Lung (tissue), 17 donors: ENCODE measurements at places on chromosomes 16 and 17. TPM values are rescaled to one million over a fixed set of nuclear protein-coding genes. Genes with fewer than 3 reads are reported as not detected.

DNA sequence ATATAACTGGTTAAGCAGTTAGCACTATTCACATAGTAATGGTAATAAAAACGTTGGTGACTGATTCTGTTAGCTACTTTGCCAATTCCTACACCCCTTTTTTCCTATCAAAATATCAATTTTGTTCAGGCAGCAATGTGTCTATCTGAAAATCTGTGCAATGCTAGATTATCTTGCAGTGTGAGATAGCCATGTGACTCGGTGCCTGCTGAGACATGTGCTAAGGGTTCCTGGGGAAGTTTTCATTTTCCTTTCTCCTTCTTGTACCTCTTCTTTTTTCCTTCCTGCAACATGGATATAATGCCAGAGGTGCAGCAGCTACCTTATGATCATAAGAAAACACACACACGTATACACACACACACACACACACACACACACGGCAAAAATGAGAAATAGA, 100.5 kb upstream of the SHISA6 start:
- H3K27me3 ChIP-seq = no peaks in the 10 kb centered on the region
- H3K36me3 ChIP-seq = no peaks in the 10 kb centered on the region
- peaks cover 38% of the 10 kb centered on the region for H3K4me1 ChIP-seq
- peak; percentile 71 for DNase-seq

GRCh38 chr17:73410586-73411312, 98.9 kb upstream of the CDC42EP4 start:
- no peak overlapping the region for H3K27ac ChIP-seq
- no peaks in the 10 kb centered on the region for H3K36me3 ChIP-seq
- H3K4me3 ChIP-seq = no peak overlapping the region
- H3K27me3 ChIP-seq = no peaks in the 10 kb centered on the region
- no peak for DNase-seq

DNA sequence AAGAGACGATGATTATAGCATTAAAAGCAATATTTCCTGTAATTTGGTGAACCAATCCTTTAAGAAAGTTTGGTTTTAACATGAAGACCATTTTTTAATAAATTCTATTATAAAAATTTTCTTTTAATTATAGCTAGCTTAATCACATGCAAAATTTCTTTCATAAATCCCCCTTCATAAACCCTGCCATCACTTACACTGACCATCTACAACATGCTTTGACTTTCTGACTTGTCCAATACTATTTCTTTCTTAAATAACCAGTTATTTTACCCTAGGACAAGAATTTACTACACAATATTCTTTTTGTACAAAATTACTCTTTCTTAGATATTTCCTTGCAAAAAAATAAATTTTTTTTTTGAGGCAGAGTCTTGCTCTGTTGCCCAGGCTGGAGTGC, 1334.8 kb downstream of the CDH11 start:
- no peaks in the 10 kb centered on the region for H3K4me1 ChIP-seq
- DNase-seq = no peak
- no peak overlapping the region for H3K4me3 ChIP-seq
- no peak overlapping the region for H3K27ac ChIP-seq

Gene CACNA1H
- 6.3 TPM for polyA plus RNA-seq

DNA sequence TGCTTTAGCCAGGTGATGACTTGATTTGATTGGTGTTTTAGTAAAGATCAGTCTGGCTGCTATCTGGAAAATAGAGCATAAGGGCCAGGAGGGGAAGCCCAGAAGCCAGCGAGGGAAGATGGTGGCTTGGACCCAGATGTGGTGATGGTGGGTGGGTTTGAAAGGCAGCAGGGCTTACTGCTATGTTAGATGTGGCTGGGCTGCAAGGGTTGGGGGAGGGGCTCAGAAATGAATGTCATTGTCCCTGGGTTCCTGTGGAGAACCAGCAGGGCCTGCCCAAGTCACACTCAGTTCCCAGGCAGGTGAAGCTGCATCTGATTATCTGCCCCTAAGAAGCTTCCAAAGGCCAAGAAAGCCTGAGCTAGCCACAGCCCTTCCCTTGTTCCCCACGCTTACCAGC, 71.7 kb upstream of the BRD7 start:
- H3K36me3 ChIP-seq = no peaks in the 10 kb centered on the region
- H3K27me3 ChIP-seq = no peaks in the 10 kb centered on the region
- no peak for DNase-seq
- no peak overlapping the region for H3K27ac ChIP-seq
- H3K4me3 ChIP-seq = no peak overlapping the region
- no peaks in the 10 kb centered on the region for H3K4me1 ChIP-seq

GRCh38 chr16:70561623-70562022, 38.0 kb downstream of the SF3B3 start:
- no peak overlapping the region for H3K27ac ChIP-seq
- no peaks in the 10 kb centered on the region for H3K27me3 ChIP-seq
- no peak overlapping the region for H3K4me3 ChIP-seq
- peaks cover 71% of the 10 kb centered on the region for H3K36me3 ChIP-seq

Gene RAPGEFL1
- polyA plus RNA-seq = 9.4 TPM

Gene HSD17B1
- 2.4 TPM for polyA plus RNA-seq

DNA sequence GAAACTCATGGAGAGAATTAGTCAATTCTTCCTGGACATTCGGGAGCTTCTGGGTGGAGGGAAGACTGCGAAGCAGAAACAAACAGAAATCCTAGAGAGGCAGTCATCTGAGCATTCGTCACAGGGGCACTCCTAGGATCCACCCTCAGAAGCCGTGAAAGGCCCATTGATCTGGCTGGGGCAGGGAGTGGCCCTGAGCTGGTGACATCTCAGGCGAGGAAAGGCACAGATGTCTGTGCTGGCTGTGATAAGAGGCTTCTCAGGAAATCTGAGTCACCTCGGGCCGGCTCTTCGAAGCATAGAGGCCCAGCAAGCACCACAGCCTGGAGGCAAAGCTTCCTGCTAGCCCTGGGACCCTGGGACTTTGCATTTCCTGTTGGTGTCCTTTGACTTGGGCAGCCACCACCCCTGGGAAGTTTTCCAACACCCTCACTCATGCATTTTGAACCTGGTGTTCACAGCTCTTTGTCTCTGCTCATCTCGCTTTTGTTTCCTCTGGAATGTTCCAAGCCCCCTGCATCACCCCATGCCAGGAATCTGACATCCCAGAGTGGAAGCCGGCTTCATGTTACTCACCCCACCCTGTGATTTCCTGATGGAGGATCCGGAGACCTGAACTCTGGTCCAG, 23.3 kb upstream of the CDRT4 start:
- no peaks in the 10 kb centered on the region for H3K27me3 ChIP-seq
- H3K4me3 ChIP-seq = no peak overlapping the region
- DNase-seq = peak; percentile 56
- no peaks in the 10 kb centered on the region for H3K4me1 ChIP-seq
- H3K27ac ChIP-seq = peak overlapping the region; percentile 69
- H3K36me3 ChIP-seq = no peaks in the 10 kb centered on the region

Gene IRX3
- polyA plus RNA-seq = 51.1 TPM

DNA sequence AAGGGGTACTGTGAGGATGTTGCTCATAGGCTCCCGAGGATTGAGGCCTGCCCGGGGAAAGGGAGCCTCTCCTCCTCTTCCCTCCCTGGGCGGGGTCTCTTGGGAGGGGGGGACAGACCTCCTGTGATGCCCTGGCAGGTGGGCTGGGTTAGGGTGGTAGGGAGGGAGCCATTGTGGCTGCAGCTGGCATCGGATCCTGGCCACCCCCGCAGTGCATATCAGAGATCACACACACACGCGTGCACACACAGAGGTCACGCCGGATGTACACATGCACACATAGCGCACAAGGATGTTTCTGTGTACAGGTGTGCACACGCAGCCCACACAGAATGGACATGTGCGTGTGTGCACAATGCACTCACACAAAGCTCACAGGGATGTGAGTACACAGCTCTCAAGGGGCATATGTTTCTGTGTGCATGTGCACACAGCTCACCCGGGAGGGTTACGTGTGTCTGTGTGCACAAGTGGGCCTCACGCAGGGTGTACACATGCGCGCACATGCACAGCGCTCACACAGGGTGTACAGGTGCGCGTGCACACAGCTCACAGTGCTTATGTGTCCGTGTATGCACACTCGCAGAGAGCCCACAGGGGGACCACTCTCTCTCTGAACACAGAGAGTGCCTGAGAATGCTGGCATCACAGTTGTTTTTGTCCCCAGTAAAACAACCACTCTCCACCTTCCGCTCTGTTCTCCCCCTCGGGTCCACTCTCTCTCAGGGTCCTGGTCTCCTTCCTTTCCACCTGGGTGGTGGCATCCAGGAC, 2.4 kb downstream of the GJD3 start:
- no peaks in the 10 kb centered on the region for H3K36me3 ChIP-seq
- no peak for DNase-seq
- no peak overlapping the region for H3K27ac ChIP-seq
- no peak overlapping the region for H3K4me3 ChIP-seq

Gene WFDC1
- polyA plus RNA-seq = 12.9 TPM

Gene ABCA8
- 5.1 TPM for polyA plus RNA-seq

- no peak for DNase-seq
- H3K4me3 ChIP-seq = no peak overlapping the region
- H3K36me3 ChIP-seq = no peaks in the 10 kb centered on the region
Measured at GRCh38 chr17:45575126-45575885, 84.8 kb upstream of the PLEKHM1 start.

DNA sequence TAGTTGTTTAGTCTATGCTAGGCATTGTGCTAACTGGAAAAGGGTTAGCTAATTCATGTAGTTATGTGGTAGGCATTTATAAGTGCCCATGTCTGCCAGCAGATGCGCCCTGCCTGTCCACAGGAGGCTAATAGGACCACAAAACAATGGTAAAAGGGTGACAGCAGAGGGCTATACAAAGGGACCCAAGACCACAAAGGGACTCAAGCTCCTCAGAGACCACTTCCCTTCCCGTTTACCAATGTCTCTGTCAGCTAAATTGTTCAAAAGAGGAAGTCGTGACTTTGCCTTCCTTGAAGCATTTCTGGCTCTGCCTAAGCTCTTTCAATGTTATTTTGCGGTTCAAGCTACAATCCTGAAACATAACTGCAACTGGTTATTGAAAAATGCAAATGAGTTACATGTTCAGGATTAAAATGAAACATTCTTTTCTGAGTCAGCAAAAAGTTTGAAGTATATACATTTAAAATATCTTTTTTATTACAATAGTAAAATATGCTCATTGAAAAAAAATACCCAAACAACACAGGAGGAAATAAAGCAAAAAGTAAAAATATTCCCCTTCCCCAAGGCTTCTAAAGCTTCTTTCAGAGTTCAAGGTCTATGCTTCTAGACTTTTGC, 149.2 kb downstream of the MAF start:
- no peak for DNase-seq
- H3K27me3 ChIP-seq = no peaks in the 10 kb centered on the region
- H3K36me3 ChIP-seq = no peaks in the 10 kb centered on the region
- H3K4me3 ChIP-seq = no peak overlapping the region
- H3K4me1 ChIP-seq = no peaks in the 10 kb centered on the region

Gene ELMO3
- polyA plus RNA-seq = 17.7 TPM

DNA sequence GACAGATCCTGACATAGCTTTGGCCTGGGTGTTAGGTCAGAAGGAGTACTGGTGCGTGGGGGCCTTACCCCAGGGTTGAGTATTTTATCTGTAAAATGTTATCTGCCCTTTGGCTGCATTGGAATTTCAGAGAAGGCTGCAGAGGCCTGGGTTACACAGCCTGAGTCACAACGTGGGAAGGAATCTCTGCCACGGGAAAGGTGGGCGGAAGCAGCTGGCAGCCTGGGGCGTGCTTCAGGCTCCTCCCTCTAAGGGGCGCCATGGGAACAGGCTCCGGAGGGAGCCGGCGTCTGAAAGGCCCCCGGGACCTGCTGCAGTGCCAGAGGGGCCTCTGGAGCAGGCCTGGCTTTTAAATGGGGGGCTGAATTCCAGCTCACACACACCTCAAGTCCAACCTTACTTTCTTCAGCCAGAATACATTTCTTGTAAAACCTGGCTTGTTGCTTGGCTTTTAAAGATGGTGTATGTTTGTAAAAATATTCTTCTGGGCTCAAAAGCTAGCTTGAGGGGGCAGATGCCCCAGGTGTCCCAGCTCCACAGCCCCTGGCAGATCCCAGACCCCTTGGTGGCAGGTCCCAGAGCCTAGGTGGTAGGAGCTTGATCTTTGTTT, 142.2 kb downstream of the RAB11FIP4 start:
- no peaks in the 10 kb centered on the region for H3K36me3 ChIP-seq
- peaks cover 15% of the 10 kb centered on the region for H3K4me1 ChIP-seq
- H3K27me3 ChIP-seq = no peaks in the 10 kb centered on the region
- H3K4me3 ChIP-seq = no peak overlapping the region
- no peak for DNase-seq

DNA sequence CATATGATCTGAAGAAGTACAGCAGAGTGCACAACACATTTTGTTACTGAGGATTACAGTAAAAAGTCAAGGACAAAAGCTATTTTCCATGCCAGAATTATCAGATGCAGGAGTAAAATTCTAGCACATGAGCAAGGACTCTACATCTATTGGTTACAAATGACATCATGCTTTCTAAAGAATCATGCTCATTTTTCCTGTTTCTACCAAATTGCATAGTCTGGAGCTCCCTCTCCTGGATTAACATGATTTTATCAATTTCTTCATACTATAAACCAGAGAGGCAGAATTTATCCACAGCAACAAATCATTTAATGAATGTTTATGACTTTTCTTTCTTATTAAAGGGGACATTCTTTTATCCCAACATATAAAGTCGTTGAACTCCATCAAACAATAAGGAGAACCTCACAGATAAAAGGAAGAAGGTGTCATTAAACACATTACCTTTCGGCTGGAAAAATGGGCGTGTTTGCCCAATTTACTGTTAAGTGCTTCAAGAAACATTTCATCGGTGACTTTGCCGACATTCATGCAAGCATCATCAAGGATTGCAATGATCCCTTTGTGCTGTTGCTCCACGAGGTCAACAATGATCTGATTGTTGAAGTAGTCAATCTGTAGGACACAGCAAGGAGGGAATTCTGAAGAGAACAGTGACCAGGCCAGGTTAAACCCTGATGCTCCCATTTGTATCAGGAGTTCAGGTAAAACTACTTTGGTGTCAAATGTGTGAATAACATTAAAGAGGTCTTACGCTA, 121.7 kb downstream of the MYO1D start:
- H3K36me3 ChIP-seq = no peaks in the 10 kb centered on the region
- no peak overlapping the region for H3K27ac ChIP-seq
- peak; percentile 91 for DNase-seq
- no peaks in the 10 kb centered on the region for H3K4me1 ChIP-seq
- no peaks in the 10 kb centered on the region for H3K27me3 ChIP-seq

- no peaks in the 10 kb centered on the region for H3K4me1 ChIP-seq
- no peaks in the 10 kb centered on the region for H3K36me3 ChIP-seq
- no peak overlapping the region for H3K4me3 ChIP-seq
- H3K27me3 ChIP-seq = no peaks in the 10 kb centered on the region
Measured at GRCh38 chr17:69864462-69864861, 210.6 kb upstream of the KCNJ16 start.

Gene CBLN1
- not detected for polyA plus RNA-seq

- no peak for DNase-seq
- H3K27me3 ChIP-seq = no peaks in the 10 kb centered on the region
- no peak overlapping the region for H3K4me3 ChIP-seq
- H3K27ac ChIP-seq = no peak overlapping the region
Measured at GRCh38 chr16:75502916-75503605, 7.8 kb upstream of the CHST6 start.

DNA sequence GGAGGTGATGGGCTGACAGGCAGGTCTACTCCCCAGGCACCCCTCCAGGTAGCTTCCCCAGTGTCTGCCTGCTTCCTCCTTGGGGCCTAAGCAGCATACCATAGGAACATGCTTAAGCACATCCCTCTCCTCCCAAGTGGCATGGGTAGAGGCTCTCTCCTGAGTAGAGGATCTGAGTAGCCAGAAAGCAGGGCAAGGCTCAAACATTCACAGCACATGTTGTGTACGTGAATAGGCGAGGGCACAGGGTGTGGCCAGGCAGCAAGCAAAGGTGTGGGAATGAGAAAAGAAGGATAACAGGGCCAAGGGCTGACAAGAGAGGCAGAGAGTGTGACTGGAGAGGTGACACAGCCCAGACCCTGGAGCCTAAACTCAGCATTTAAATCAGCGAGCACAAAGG, 29.7 kb upstream of the GFOD2 start:
- H3K27me3 ChIP-seq = no peaks in the 10 kb centered on the region
- no peak overlapping the region for H3K4me3 ChIP-seq
